ENCODE measurements at places on chromosomes 7 and 10. TPM values are rescaled to one million over a fixed set of nuclear protein-coding genes. Genes with fewer than 3 reads are reported as not detected.

ZNF22 gene
- total RNA-seq, result 9.3 TPM

TSPAN15 gene
- 0.44 TPM for total RNA-seq

SPDYE8 gene
- not detected for total RNA-seq

SPACDR gene
- 2.6 TPM for total RNA-seq

LGI1 gene
- total RNA-seq, result 0.33 TPM

BICC1 gene
- 72.9 TPM for total RNA-seq

LCOR gene
- 20.8 TPM for total RNA-seq

VIPR2 gene
- total RNA-seq, result under 0.01 TPM

HMX2 gene
- total RNA-seq, result not detected

TMEM196 gene
- total RNA-seq, result not detected

LLCFC1 gene
- not detected for total RNA-seq

LAMB4 gene
- under 0.01 TPM for total RNA-seq

HOXA9 gene
- total RNA-seq, result 0.15 TPM

UCN3 gene
- total RNA-seq, result not detected

Measured in smooth muscle cell of trachea (primary cell).